Astrocyte of the hippocampus (primary cell): ENCODE measurements at places on chromosomes 7 and 10.

- DNase-seq = no peak
Observed at GRCh38 chr7:28166982-28167715, 13.4 kb downstream of the JAZF1 start.

GRCh38 chr10:21363731-21364104 lies 161.8 kb downstream of the SKIDA1 start:
- peak; percentile 7 for DNase-seq

GRCh38 chr7:102842284-102842683 lies 70.5 kb upstream of the LRRC17 start:
- no peak for DNase-seq

GRCh38 chr7:3112479-3113134 lies 68.9 kb upstream of the CARD11 start:
- DNase-seq = no peak

DNA sequence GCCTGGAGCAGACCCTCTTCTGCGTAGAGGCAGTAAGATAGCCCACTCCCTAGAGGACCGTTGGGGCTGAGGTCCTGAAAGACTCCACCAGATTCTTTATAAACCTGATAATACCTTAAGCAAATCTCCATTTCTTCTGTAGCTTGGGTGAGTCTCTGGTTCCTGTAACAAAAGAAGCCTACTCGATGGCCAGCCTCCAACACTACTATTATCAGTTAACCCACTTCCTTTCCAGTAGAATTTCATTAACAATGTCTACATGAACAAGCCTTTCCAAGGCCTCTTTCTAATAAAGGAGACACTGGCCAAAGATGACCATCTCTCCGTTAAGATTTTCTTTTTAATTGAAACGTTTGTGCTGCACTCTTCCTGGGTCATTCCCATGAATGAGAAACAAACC lies 201.7 kb upstream of the KCTD7 start:
- no peak for DNase-seq

- no peak for DNase-seq
Observed at GRCh38 chr7:113806633-113807327, 112.0 kb downstream of the PPP1R3A start.

- DNase-seq = peak; percentile 70
Observed at GRCh38 chr10:125152450-125153368, 7.7 kb downstream of the CTBP2 start.

DNA sequence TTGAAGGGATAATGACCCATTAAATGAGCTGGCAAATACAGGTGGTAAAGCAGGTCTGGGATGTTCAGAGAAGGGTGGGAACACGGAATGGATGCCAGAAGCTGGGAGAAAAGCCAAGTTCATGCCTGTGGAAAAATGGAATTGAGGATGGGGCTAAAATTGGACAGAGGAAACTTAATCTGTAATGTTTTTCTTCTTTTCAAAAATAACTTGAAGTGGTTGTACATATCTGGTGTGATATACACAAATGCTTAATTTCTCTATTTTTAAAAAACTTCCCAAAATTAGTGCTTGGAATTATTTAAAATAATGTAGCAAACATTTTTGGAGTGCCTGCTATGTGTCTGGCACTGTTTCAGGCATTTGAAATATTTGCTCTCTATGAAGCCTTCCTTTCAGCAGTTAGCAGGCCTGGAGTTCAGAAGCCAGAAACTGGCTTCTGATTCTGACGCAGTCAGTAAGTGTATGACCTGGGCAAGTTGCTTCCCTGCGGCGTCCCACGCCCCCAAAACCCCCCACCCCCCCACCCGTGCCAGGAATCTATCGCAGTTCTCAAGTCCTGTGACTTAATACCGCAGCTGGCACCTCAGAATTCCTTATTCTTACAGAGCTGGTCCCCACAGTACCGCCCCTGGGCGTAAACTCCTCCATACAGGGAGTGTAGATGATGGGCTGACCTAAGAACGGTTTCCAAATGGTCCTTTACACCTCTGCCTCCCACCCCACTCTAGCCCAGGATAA lies 828 bp upstream of the MALSU1 start:
- DNase-seq = peak; percentile 81

DNA sequence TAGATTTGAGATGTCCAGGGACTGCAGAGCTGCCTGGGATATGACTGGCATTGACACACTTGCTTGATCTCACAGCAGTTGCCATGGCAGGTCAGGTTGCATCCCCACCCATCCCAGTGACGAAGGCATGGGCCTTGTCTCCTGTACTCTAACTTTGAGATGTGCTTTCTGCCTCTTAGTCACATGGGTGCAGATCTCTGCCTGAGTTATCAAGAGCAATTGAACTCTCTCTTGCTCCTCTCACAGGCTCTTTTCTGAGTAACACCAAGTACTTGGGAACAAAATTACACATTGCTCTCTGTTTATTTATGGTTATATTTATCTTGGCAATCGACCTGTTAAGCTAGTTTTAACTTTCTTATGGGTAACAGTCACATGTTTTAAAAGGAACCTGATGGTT lies 237.3 kb downstream of the NSUN6 start:
- DNase-seq = no peak

DNA sequence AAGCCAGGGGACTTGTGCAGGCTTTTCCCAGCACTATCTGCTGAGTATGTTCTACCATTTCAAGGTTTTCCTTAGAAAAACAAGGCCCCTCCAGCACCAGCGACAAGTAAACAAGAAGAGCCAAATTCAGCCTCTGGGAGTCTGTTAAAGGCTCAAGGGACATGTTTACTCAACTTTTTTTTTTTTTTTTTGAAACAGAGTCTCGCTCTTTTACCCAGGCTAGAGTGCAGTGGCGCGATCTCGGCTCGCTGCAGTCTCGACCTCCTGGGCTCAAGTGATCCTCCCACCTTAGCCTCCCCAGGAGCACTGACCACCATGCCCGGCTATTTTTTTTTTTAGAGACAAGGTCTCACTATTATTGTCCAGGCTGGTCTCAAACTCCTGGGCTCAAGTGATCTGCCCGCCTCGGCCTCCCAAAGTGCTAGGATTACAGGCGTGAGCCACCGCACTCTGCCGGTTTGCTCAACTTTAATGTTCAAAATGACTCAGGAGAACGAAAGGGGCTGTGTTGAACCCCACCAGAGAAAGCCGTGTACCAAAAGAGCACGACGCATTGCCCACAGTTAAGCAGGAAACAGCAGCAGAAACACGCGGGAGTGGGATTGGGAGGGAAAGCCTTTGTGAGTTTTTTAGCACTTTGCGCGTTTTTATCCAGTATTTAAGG lies 772 bp downstream of the PRDX3 start:
- no peak for DNase-seq

GRCh38 chr10:88802523-88803285 lies at the start of gene LIPM:
Gene LIPM, plus strand, starts transcription at chr10:88802730. Its CDS starts 167 bp downstream, at chr10:88802897.
- no peak for DNase-seq

- DNase-seq = no peak
Observed at GRCh38 chr7:115038158-115038557, 116.3 kb downstream of the MDFIC start.

DNA sequence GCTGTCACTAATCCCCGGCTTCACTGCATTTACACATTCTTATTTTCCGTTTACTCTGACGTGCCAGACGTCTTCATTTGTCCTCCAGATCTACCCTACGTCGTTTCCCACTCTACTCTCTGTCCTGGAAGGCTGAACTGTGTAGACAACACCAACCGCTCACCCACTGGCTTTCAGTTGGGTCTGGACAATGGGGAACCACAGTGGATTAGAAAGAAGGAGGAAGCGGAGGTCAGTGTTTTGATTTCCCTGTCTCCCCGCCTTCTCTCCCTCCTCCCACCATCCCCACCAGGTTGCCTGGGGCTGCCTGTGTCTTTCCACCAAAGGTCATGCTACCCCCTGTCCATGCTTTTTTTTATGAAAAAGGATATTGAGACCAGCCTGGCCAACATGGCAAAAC lies 14.0 kb upstream of the CTBP2 start:
- DNase-seq = no peak

- no peak for DNase-seq
Observed at GRCh38 chr10:103666087-103666761, 172.7 kb downstream of the NEURL1 start.

GRCh38 chr7:116575853-116576252 lies 51.0 kb downstream of the CAV1 start:
- no peak for DNase-seq

DNA sequence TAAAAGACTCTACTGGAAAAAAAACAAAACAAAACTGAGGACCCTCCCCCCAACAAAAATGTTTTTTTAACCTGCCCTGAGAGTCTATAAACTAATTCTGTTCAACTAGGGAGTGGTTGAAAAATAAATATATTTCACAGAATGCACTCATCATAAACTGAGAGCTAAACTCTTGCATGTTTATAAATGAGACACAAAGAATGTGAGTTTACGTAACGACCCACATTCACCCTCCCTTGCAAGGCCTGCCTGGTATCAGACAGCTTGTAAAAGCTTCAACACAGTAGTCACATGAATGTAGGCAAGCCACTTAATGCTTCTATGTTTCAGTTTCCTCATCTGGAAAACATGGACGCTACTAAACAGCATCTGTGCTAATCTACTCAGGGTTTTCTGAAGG lies 50.3 kb downstream of the JAZF1 start:
- peak; percentile 33 for DNase-seq

- DNase-seq = no peak
Observed at GRCh38 chr7:128034825-128035224, 3.6 kb upstream of the LRRC4 start.

DNA sequence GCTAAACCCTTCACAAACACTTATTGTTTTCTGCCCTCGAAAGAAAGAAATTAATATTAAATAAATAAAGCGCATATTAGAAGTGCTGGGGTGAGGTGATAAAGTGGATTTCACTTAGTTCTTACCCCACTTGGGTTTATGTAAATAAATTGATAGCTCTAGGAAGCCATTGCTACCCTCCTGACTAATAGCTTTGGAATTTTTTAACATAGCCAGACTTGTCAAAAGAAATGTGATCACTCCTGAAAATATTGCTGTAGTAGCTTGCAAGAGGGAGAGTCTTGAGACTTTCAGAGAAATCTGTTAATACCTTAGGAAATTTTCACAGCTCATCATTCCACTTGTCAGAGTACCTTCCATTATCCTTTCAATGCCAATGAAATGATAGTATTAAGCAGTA lies 7.6 kb downstream of the ARL5B start:
- DNase-seq = peak; percentile 66
